ENCODE measurements at places on chromosomes 3 and 15.

DNA sequence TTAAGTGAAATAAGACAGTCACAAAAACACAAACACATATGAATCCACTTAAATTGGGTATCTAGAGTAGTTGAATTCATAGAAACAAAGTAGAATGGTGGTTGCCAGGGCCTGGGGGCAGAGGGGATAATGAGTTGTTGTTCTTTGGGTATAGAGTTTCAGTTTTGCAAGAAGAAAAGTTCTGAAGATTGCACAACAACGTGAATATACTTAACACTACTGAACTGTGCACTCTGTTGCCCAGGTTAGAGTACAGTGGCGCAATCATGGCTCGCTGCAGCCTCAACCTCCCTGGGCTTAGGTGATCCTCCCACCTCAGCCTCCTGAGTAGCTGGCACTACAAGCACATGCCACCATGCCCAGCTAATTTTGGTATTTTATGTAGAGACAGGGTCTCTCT is 14.9 kb downstream of the GRAMD2A start:
- DNase-seq, result no peak

GRCh38 chr15:70512772-70513362 is 250.5 kb downstream of the UACA start:
- DNase-seq, result no peak

- no peak for DNase-seq
Measured at GRCh38 chr15:25242957-25243799, 195.6 kb downstream of the UBE3A start.

GRCh38 chr3:99645277-99646106 is 7.1 kb downstream of the COL8A1 start:
- DNase-seq, result no peak

- no peak for DNase-seq
Measured at GRCh38 chr3:99895703-99896441, 78.2 kb downstream of the CMSS1 start.

DNA sequence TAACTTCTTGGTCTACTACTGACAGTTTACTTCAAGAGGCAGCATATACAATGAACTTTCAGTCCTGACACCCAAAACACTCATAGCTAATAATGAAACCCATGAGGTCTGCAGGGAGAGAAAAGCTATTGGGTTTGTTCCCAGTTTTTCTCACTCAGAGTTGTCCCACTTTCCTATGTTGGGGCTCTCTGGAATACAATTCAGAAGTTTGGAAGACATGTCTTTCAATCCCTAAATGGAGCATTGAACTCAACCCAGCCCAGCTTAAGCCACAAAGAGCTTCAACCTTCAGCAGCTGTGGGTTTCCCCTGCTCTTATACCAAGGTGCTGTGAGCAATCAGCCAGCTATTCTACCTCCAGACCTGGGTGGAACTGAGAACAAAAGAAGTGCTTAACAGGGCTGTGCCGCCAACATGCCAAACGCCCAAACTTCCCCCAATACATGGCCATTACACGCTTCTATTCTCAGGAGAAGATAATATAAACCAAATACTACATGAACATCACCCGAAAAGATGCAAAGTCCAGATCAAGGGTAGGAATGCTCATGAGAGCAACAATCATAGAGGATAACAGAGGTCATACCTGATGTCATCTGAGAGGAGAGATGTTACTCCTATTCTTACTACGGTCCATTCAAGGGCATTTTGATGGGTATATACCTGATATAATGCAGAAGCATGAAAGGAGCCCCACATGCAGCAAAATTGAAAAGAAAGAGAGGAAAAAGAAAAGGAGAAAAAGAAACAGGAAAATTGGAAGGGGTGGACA is 131.2 kb upstream of the TGFBR2 start:
- no peak for DNase-seq

DNA sequence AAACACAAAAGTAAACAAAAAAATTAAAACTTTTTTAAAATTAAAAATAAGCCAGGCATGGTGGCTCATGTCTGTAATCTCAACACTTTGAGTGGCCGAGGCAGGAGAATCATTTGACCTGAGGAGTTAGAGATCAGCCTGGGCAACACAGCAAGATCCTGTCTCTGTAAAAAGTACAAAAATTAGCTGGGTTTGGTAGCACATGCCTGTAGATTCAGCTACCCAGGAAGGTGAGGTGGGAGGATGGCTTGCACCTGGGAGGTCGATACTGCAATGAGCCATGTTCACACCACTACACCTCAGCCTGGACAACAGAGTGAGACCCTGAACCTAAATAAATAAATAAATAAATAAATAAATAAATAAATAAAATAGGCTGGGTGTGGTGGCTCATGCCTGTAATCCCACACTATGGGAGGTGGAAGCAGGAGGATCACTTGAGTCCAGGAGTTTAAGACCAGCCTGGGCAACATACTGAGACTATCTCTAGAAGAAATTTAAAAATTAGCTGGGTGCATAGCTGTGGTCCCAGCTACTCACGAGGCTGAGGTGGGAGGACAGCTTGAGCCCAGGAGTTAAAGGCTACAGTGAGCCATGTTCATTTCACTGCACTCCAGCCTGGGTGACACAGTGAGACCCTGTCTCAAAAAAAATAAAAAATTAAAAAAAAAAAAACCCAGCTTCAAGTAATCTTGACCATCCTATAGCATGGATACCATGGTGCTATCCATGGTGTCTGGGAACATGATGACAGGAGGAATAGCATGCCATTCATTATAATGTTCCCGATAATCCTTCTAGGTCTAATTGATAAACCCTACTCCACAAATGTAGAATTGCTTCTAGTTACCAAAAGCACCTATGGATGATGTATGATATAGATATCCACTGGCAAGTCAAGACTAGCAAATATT is 4.2 kb downstream of the MYO5A start:
- no peak for DNase-seq

DNA sequence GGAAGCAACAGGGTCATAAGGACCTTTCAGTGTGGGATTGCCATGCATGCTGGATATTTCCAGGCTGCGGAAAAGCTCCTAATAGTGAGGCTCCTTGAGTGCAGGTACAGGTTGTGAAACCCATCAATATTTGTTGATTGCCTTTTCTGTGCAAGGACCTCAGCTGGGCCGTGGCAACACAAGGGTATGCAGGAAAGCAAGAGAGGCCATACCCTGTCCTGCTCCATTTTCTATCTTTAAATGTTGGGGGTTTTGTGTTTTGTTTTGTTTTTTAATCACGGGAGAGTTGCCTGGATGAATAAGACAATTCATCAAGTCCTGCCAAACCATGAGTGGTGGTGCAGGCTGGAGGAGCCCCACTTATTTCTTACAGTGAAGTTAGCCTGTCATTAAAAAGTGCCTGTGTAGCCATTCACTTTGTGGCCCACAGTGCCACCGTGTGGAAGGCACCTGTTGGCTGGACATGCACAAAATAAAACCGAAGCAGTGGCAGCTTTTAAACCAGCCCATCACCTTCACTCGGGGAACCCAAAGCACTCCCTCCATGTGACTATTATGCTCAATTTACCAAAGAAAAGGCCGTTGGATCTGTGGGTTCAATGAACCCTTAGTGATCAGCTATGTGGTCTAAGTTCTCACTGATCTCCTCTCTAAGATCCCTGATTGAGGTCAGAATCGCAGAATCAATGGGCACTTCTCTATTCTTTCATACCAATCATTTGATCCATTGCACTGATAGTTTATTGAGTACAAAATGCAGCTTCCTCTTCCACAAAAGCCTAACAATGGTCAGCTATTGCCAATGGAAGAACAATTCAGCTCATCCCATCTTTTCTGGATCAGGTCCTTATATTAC is 42.2 kb downstream of the CLDN18 start:
- DNase-seq, result no peak

- no peak for DNase-seq
Measured at GRCh38 chr3:100702082-100702979, 7.0 kb upstream of the TFG start.

DNA sequence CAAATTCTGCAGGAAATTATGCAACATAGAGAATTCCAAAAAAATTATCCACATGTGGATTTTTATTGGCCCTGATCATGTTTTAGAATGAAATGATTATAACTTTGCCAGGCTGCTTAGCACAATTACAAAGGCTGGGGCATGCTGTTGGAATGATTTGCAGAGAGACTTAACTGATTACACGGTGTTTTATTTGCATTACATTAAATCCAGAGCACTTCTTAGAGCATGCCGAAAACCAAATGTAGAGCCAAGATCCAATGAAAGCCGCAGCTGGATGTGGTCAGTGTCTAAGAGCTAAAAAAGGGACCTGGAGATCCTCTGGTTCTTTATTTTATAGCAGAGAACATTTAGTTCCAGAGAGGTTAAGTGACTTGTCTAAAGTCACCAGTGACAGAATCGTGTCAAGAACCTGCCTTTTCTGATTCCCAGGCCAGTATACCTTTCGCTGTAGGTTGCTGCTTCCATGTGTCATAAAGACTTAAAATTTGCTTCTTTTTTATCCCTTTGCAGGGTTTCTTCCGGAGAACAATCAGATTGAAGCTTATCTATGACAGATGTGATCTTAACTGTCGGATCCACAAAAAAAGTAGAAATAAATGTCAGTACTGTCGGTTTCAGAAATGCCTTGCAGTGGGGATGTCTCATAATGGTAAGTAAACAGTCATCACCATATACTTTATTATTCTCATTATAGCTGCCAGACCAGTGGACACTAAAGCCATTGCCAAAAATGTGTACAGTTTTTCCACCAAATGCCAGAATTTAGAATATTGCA is 92.0 kb upstream of the TSEN2 start:
- DNase-seq, result no peak

GRCh38 chr3:188126276-188126675 is 27.7 kb upstream of the LPP start:
- DNase-seq, result no peak

GRCh38 chr3:10748040-10748439 is 68.0 kb upstream of the SLC6A11 start:
- DNase-seq, result no peak

DNA sequence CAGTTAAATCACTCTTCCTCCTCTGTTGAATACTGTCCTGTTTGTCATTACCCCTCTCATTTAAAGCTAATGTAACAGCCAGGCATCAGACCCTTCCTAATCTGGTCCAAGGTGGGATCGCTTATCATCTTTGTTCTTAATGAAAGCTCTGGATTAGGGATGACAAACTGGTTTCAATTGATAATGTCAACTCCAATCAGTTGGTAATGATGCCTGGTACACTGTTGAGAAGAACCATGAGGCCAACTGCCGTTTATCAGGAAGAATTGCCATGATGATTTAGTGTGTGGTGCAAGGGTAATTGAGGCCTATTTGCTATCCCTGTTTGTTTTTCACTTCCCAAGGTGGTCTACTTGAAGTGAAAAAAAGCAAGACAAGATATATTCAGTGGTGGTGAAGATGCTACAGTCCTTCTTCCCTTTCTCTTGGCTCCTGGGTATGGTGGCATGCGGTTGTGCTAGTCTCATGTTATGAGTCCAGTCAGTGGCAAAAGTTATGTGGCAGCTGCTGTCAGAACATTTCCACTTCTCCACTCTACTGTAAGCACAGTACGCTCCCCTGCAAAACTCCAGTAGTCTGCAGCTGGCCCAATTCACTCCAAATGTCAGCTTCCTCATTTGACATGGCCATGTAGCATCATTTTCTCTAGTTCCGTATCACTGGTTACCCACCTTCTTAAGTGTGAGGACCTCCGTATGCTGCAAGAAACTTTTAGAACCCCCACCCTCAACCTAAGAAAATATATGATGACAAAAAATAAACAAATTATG is 72.5 kb downstream of the MORC1 start:
- no peak for DNase-seq

GRCh38 chr15:41691471-41691870 is 31.3 kb downstream of the MGA start:
- DNase-seq, result no peak

DNA sequence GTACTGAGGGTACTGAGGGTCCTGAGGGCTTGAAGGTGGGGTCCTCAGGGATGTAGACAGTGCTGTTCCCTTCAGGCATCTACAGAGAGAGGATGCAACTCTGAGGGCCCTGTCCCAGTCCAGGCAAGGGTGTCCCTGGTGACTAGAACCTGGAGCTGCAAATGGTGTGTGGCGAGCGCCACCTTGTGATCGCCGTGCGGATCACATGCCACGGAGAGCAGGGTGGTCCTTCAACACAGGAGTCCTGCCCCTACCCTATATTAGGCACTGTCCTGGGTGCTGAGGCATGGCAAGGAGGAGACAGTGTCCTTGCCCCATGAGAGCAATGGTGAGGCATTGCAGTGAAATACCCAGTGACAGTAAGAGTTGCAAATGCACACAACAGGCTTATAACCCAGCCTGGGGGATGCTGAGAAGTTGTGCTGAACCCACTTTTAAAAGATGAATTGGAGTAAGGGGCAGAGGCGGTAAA is 23.6 kb downstream of the RHCG start:
- no peak for DNase-seq

- no peak for DNase-seq
Measured at GRCh38 chr15:47349179-47349578, 368.1 kb upstream of the SEMA6D start.

- DNase-seq, result no peak
Measured at GRCh38 chr3:21185816-21186314, 565.1 kb downstream of the ZNF385D start.

GRCh38 chr15:66586155-66586976 is 20.6 kb upstream of the LCTL start:
- DNase-seq, result no peak

GRCh38 chr3:54831112-54831511 is 96.7 kb downstream of the LRTM1 start:
- no peak for DNase-seq

DNA sequence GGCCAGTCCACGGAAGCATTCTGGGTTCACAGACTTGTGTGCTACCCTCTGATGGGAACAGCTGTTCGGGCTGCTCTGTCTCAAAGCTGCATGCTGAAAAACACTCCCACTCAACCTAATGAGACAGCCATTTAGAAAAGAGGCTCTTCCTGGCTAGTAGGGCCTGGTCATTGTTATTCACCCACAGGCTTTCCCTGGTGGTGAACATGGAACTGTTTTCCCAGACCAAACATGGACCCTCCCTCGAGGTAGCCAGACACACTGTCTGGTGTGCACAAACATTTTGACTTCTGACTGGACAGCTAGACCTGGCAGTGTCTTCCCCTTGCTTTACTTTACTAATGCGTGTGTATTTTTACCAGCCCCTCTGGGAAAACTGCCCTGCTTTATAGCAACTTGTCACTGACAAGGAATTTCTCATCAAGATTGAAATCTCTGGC is 39.0 kb downstream of the MECOM start:
- no peak for DNase-seq

DNA sequence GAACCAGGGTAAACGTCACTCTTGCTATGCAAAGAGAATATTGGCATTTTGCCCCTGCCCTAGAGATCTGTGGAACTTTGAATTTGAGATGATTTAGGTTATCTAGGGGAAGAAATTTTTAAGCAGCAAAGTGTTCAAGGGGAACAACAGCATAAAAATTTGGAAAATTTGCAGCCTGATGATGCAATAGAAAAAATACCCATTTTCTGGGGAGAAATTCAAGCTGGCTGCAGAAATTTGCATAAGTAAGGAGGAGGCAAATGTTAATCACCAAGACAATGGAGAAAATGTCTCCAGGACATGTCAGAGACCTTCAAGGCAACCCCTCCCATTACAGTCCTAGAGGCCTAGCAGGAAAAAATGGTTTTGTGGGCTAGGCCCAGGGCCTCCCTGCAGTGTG is 4.4 kb upstream of the RPL32 start:
- no peak for DNase-seq

- no peak for DNase-seq
Measured at GRCh38 chr3:184986366-184986889, 166.4 kb downstream of the C3orf70 start.

GRCh38 chr3:10839167-10839566 is 23.1 kb downstream of the SLC6A11 start:
- DNase-seq, result no peak

GRCh38 chr15:50718700-50719125 is 32.1 kb upstream of the TRPM7 start:
- DNase-seq, result no peak

GRCh38 chr15:75149867-75150709 is 51.6 kb upstream of the C15orf39 start:
- no peak for DNase-seq
